ENCODE measurements at places on chromosomes 7 and 10.

- DNase-seq, result peak; percentile 7
Observed at GRCh38 chr10:91694170-91694794, 61.4 kb upstream of the PPP1R3C start.

- DNase-seq, result no peak
Observed at GRCh38 chr10:123521556-123521955, 144.6 kb upstream of the GPR26 start.

DNA sequence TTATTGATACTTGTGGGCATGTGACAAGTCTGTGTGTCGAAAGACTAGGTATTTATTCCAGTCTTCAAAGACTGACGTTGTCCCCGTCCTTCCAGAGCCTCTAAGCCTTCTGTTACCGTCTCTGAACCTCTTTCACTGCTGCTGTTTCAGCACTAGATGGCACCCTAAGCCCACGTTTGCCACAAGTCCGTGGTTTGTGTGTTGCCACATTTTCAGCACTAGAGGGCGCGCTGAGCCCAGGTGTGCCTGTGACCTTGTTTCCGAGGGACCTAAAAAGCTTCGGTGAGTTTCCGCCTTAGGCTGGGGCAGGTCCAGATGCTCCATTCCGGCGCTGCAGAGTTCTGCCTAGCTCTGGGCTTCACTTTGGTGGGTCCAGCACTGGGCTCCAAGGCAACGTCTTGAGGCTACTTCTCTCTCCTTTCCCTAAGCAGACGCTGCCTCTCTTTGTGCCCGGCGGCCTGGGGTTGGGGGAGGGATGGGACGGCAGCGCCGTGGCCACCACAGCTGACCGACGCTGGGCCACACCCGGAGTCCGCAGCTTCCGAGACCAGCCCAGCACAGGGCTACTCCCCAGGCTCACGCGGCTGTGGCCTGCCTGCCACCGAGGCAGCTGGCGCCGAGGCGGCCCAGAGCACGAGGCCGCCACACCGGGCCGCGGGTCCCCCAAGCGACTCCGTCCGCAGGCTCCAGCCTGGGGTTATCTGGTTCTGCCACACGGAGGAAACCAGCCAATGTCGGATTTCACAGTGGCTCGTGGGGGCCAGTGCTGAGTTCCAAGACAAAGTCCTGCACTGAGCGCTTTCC is 520.2 kb downstream of the REEP3 start:
- peak; percentile 86 for DNase-seq

- DNase-seq, result no peak
Observed at GRCh38 chr10:51911723-51912122, 212.3 kb upstream of the CSTF2T start.

DNA sequence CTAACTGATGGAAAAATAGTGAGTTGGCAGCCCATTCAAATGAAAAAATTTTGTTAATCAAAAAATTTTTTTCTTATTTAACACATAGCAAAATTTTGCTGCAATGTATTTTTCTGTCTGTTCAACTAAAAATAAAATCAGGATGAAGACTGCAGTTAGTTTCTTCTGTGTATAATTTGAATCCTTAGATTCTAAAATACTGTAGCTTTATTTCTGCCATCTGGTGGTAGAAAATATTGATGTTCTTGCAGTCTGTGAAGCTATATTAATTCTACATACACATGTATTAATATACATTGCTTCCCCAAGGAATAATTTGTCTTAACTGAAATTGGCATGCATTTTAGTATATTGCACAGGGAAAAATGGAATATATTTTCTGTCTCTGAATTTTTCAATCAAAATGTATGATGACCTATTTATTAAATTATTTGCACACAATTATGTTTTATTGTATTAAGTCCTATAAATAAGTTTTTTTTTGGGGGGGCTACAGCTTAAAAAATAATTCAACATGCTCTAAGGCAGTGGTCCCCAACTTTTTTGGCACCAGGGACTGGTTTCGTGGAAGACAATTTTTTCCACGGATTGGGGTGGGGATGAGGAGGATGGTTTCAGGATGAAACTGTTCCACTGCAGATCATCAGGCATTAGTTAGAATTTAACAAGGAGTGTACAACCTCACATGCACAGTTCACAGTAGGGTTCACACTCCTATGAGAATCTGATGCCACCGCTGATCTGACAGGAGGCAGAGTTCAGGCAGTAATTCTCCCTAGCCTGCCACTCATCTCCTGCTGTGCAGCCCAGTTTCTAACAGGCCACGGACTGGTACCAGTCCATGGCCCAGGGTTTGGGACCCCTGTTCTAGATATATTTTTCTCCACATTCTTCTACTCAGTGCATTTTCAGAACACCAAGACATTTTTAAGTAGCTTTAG is 119.4 kb downstream of the GNAT3 start:
- no peak for DNase-seq

DNA sequence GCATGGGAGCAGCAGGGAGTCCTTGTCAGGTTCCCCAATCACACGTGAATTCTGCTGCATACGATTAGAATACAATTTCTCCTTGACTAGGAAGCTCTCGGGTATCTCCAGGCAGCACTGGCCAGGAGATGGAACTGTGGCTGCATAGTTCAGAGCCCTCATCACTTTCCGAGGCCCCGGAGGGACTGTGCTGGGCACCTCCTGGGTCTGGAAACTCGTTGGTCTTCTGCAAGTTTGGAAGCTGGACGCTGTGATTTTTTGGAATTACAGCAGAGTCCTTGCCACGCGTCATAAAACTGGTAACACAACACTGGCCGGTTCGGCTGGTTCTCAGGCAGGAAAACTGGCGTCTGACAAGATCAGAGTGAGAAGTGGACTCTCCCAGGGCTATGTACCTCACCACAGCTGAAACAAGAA is 216.1 kb downstream of the CCDC3 start:
- DNase-seq, result no peak

GRCh38 chr10:99937630-99938029 is 72.1 kb downstream of the DNMBP start:
- no peak for DNase-seq

- no peak for DNase-seq
Observed at GRCh38 chr10:91713461-91714072, 80.7 kb upstream of the PPP1R3C start.

- no peak for DNase-seq
Observed at GRCh38 chr7:124379296-124379695, 346.4 kb upstream of the TMEM229A start.

DNA sequence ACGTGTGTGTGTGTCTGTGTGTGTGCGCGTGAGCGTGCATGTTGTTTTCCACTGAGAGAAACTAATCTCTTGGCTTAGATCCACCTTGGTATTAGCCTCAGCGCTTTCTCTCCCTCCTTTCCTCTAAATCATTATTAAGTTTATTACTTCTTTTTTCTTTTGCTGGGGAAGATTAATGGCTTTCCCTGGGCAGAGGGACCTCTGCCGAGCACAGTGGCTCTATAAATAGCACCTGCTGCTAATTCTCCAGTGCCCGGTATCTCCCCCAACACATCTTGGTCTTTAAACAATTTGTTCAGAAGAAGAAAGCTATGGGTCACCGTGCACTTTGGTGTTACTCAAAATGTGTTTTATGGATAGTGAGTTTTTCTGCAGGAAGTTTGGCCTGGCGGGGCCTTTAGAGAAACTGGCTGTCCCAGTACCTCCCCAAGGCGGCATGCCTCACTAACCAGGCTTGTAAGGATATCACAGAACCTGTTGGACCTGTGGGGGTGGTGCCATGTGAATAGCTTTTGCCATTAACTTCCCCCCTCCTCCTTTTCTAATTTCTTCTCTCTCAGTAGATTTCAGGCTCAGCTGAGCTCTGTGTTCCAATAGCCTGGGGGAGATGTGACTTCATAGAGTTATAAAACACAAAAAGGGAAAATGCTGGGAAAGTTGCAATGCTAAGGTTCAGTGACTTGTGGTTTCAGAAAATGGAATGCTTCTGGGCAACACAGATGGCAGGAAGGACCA is 70.1 kb upstream of the RAB11FIP2 start:
- DNase-seq, result no peak

- DNase-seq, result no peak
Observed at GRCh38 chr10:78817361-78817760, 251.4 kb upstream of the ZMIZ1 start.

GRCh38 chr7:96303105-96303685 is 18.7 kb downstream of the SLC25A13 start:
- DNase-seq, result no peak

DNA sequence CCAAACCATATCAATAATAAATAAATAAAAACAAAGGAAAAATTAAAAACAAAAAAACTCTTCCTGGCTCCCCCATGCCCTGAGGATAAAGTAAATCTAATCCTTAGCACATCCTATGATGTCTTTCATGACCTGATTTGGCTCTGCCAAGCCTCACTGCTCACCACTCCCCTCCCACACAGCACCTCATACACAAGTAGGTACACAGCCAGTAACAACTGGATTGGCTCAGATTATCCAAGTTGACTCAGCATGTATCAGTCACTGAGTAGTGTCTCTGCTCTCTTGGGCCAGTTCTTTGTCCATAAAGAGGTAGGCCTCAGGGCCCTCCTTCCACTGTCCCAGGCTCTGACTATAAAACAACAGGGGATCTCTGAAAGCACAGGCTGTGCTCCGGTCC is 99.6 kb downstream of the STRA8 start:
- DNase-seq, result no peak

- no peak for DNase-seq
Observed at GRCh38 chr7:143499246-143499645, 21.6 kb downstream of the TAS2R41 start.

DNA sequence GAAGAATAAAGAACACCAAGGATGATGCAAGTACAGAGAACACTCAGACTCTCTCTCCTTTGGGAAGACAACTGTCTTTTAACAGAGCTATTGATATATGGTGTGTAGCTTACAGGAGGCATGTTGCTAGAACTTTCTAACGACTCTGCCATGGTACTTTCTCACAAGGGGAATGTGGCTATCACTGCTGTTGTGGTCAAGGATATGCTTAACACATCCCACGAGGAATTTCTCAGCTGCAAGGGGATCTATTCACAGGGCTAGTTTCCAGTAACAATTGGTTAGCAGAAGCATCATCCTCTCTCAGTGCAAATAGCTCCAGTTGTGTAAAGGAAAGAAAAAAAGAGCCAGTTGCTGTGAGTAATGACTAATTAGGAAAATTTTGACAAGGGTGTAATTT is 826.0 kb downstream of the SORCS1 start:
- no peak for DNase-seq

- DNase-seq, result no peak
Observed at GRCh38 chr10:122113945-122114747, 125.2 kb downstream of the TACC2 start.

DNA sequence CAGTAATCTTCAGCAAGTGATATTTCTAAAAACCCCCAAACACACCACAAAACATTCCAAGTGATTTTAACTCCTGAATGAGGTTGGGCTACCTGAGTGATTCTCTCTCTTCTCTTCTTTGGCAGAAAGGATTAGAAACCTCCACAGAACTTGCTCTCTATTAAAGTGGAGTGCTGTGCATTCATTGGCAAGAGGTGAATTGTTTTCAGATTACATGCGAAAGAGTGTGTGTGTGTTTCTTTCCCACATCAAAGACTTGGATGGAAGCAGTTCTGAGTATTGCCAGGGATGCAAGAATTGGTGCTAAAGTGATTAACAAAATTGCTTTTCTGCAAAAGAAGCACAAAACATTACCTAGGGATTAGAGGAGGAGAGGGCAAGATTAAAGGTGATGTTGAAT is 13.1 kb upstream of the FBXW4 start:
- DNase-seq, result no peak

- no peak for DNase-seq
Observed at GRCh38 chr10:71981015-71981875, 17.1 kb downstream of the CHST3 start.

- no peak for DNase-seq
Observed at GRCh38 chr7:50795831-50796230, 13.1 kb upstream of the GRB10 start.

DNA sequence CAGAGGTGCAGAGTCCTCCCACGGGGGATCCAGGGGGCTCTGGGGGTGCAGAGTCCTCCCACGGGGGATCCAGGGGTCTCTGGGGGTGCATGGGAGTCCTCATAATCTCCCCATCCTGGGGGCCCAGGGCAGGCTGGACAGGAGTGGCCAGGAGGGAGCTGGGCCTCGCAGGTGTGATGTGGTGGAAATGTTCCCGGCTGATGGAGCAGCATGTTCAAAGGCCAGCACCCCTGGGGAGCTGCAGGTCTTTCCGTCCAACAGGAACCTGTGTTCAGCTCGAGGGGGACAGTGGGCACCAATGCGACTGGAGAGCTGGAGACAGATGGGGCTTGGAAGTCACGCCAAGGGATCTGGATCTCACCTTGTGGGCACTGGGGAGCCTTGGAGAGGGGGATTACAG is 38.5 kb upstream of the PSMG3 start:
- no peak for DNase-seq

DNA sequence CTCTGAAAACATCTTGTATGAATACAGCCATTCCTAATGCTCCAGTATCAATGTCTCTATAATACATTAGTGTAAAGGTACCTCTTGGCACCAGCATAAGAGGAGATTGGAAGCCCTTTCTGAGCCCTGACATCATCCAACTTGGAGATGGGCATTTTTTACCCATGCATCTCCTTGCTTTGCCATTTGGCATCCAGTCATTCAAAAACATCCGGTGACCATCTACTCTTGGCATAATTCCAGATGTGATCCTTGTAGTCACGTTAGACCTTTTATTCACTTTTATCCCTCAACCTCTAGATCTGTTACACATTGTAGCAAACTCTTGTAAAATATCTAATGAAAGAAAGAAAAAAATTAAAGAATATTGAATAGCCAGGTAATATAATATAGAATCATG is 17.9 kb upstream of the SGMS1 start:
- DNase-seq, result no peak

DNA sequence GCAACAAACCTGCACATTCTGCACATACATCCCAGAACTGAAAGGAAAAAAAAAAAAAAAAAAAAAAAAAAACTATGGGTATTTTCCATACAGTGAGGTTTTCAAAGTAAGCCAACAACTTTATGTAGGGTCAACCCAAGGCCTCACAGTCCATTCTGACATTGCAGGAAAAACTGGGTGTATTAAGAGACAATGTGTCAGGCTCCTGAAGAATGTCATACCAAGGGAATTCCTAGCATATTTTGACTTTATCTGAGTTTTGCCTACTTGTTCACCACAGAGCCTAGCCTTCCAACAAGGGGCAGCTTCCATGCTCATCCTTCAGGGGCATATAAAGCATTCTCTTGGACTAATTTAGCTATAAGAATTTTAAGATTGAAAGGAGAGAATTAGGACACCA is 368.9 kb downstream of the PLXDC2 start:
- no peak for DNase-seq

- DNase-seq, result no peak
Observed at GRCh38 chr10:42985436-42986316, 91.2 kb upstream of the RET start.

DNA sequence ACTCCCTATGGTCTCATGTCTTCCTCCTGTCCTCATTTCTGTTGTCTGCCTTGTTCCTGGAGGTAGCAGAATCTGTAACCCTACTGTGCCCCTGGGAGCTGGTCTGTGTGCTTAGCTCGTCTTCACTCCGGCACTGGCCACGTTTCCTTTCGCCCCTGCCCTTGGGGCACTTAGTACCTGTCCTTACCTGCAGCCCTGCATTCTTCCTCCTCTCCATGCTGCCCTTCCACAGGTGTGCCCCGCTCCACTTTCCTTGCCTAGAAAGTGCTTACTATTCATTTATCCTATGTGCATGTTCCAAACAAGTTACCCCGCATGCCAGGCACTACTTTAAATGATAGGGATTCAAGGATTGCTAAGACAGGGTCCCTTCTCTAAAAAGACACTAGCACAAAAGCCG is 199.9 kb upstream of the ZMIZ1 start:
- DNase-seq, result no peak
